ENCODE measurements at places on chromosomes 7 and 10. TPM values are rescaled to one million over a fixed set of nuclear protein-coding genes. Genes with fewer than 3 reads are reported as not detected.

Gene FGFBP3
- 2.7 TPM for total RNA-seq

Gene CCDC136
- total RNA-seq: 4.2 TPM

Gene CLEC5A
- total RNA-seq: 2.9 TPM

Gene IFIT5
- total RNA-seq: 23.3 TPM

Gene ITIH2
- total RNA-seq: 0.13 TPM

Gene BTBD16
- 1.2 TPM for total RNA-seq

Gene DIP2C
- 22.6 TPM for total RNA-seq

Gene TMEM270
- 0.50 TPM for total RNA-seq

Gene WNT8B
- total RNA-seq: not detected

Gene TMEM225B
- 2.6 TPM for total RNA-seq

Gene MKI67
- 2.4 TPM for total RNA-seq

Gene OLAH
- total RNA-seq: 0.50 TPM

Gene CALHM3
- total RNA-seq: not detected

Gene CFAP69
- total RNA-seq: 13.2 TPM

Gene GPRIN2
- 12.6 TPM for total RNA-seq

Gene SPDYE2B
- total RNA-seq: not detected

Gene MSRB2
- 39.9 TPM for total RNA-seq

Gene DNAJB12
- 37.7 TPM for total RNA-seq

Gene NXPH1
- not detected for total RNA-seq

Gene SLC18A2
- 4.6 TPM for total RNA-seq

Gene FAM131B
- total RNA-seq: 0.82 TPM

Gene HMX3
- not detected for total RNA-seq

Gene C10orf67
- total RNA-seq: 1.6 TPM

Gene GRM3
- total RNA-seq: not detected

Gene GATA3
- total RNA-seq: 23.5 TPM

Gene ITGB8
- total RNA-seq: 213 TPM

Gene TCTN3
- 46.3 TPM for total RNA-seq

Gene UNCX
- 2.0 TPM for total RNA-seq

Gene ZNF655
- 66.8 TPM for total RNA-seq

Gene FAM13C
- 8.8 TPM for total RNA-seq

Gene PLXNA4
- 3.5 TPM for total RNA-seq

Gene NODAL
- not detected for total RNA-seq

Gene STEAP4
- total RNA-seq: 80.2 TPM

Gene A1CF
- 3.7 TPM for total RNA-seq

Gene TFR2
- total RNA-seq: 0.79 TPM

Gene ZNF727
- 5.3 TPM for total RNA-seq

Gene COBL
- total RNA-seq: 42.7 TPM

Gene HOXA7
- total RNA-seq: 31.3 TPM

Gene NRP1
- 243 TPM for total RNA-seq

Gene UPK3BL1
- 23.9 TPM for total RNA-seq

Gene NPSR1
- not detected for total RNA-seq

Gene NUP42
- 28.8 TPM for total RNA-seq

Gene NAT16
- not detected for total RNA-seq

Gene HOXA2
- 2.9 TPM for total RNA-seq

Gene GFRA1
- total RNA-seq: 22.3 TPM

Gene EPHA1
- 22.3 TPM for total RNA-seq

Gene FFAR4
- 1.0 TPM for total RNA-seq

Gene AKR1B15
- total RNA-seq: not detected

Gene LIPK
- total RNA-seq: not detected

Gene WNT2
- total RNA-seq: 0.57 TPM
